ENCODE measurements at places on chromosomes 13 and 19.

GRCh38 chr13:37479916-37480315 lies 118.7 kb downstream of the POSTN start:
- no peak for DNase-seq

- no peak for DNase-seq
These were observed 44.7 kb upstream of the SIAH3 start for GRCh38 chr13:45896285-45896684.

DNA sequence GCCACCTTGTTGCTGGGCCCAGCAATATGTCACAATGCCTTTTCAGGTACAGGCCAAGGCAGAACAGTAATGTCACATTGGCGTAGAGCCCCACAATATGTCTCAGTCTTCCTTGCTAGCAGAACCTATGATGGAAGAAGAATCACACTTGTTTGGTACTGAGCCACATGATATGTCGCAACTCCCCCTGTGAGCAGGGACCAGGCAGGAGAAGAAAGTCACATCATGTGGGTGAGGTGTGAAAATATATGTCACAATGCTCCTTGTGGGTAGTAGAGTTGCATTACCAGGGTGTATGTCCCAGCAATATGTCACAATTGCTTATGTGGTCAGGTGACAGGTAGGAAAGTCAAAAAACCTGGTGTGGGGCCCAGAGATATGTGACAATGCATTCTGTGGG lies 7.1 kb upstream of the ZNF91 start:
- no peak for DNase-seq

DNA sequence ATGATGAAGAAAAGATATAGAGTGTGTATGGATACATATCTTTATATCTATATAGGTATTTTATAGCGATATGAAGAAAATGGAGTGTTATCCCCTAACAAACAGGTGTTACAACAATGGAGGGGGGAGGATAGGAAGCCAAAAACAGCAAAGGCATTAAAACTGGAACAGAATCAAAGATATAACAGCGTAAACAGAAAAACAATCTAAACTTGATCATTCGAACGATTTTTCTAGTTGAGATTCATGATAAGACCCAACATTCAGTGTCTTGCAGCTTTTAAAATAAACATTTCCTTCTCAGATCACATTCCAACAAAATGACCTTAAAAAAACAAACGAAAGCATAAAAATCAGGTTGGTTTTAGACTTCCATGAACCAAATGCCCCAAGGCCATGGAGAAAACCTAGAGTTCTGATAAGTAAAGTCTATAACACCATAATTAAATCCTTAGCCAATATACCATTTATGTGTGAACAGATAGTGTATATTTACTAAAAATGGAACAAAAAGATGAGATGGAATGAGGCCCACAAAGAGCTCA lies 55.7 kb downstream of the CAB39L start:
- DNase-seq: no peak

DNA sequence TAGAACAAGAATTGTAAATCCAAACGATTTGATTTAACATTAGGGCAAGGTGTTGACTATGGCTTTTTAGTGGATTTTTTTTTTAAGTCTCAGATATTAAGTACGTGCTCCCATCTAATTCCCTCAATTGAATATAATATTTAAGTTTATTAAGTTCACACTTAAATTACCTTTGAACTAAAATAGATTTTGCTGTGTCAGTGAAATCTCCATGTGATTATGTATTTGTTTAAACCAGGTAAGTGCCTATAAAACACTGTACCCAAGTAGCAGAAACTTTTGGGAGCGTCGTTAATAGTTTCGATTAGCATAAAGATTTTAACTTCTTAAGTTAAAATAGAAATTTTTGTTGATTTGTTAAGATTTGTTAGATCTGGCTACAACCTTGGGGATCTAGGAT lies 1.6 kb downstream of the CLN5 start:
- DNase-seq: no peak

- no peak for DNase-seq
These were observed 366.2 kb upstream of the TSHZ3 start for GRCh38 chr19:31715249-31715945.

DNA sequence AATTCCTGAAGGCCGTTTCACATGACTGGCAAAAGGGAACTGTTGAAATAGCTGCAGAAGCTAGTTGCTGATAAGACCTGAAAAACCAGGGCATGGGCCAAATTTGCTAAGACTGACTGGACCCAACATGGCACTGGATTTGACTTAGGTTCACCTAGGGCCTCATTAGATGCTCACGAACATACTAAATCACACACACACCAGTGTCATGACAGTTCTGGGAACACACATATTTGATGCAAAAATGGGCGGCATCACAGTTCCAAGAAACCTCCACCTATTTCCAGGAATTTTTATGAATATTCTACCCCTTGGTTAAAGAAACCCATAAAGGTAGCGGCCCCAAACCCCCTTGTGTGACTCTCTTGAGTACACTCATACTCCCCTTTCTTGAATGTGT lies 99.6 kb upstream of the OBI1 start:
- no peak for DNase-seq

- no peak for DNase-seq
These were observed 32.0 kb downstream of the SLC7A9 start for GRCh38 chr19:32837531-32837930.

- DNase-seq: no peak
These were observed 36.7 kb downstream of the USPL1 start for GRCh38 chr13:30654430-30654829.

DNA sequence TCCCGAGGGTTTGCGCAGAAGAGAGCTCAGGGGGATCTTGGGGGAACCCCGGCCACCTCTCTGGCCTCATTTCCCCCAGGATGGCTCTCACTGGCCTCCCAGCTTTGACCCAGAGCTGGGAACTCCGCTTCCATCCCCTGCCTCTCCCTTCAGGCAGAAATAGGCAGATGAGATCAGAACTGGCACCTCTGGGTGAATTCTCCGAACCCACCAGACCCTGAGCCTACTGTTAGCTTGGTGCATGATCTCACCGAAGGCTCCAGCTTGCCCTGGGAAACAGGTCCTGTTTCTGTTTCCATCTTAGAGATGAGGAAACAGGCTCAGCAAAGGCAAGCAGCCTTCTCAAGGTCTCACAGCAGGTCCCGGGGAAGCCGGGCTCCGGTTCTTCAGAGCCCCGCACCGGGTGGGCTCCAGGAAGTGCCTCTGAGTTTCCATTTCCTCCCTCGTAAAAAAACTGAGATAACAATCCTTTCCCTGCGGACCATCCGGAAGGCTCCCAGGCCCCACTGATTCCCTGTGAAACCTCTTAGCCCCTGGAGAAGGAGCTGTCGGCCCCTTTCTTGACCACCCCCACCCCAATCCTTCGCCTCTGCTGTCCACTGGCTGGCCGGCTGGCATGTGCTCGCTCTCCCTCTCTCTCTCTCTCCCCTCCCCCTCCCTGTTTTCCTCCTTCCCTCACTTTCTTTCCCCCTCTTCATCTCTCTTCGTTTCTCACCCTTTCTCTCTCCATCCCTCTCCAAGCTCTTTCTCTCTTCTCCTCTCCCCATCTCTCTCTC lies 2.1 kb downstream of the NECTIN2 start:
- peak; percentile 35 for DNase-seq

DNA sequence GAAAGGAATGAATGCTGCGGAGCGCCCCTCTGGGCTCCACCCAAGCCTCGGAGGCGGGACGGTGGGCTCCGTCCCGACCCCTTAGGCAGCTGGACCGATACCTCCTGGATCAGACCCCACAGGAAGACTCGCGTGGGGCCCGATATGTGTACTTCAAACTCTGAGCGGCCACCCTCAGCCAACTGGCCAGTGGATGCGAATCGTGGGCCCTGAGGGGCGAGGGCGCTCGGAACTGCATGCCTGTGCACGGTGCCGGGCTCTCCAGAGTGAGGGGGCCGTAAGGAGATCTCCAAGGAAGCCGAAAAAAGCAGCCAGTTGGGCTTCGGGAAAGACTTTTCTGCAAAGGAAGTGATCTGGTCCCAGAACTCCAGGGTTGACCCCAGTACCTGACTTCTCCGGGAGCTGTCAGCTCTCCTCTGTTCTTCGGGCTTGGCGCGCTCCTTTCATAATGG lies 8.6 kb downstream of the PDX1 start:
- DNase-seq: peak; percentile 32

Data from activated T-cell treated with anti-CD3 and anti-CD28 coated beads, Interleukin-2, amount 50 U/mL, for 24 hours (primary cell).